Tibial artery (tissue), 4 donors: ENCODE measurements at places on chromosomes 6 and 20.

GRCh38 chr20:8932192-8933165 is 136.4 kb upstream of the PLCB4 start:
- no peak for DNase-seq
- no peak overlapping the region for H3K4me3 ChIP-seq
- no peaks in the 10 kb centered on the region for H3K27me3 ChIP-seq
- no peak overlapping the region for H3K27ac ChIP-seq

GRCh38 chr6:152048921-152049320 is 241.4 kb downstream of the ESR1 start:
- H3K4me3 ChIP-seq, result no peak overlapping the region
- no peak overlapping the region for H3K27ac ChIP-seq
- DNase-seq, result no peak
- H3K4me1 ChIP-seq, result no peaks in the 10 kb centered on the region
- H3K36me3 ChIP-seq, result no peaks in the 10 kb centered on the region

- no peak overlapping the region for H3K27ac ChIP-seq
- peaks cover 13% of the 10 kb centered on the region for H3K36me3 ChIP-seq
Measured at GRCh38 chr6:85498596-85499258, 48.8 kb downstream of the NT5E start.

DNA sequence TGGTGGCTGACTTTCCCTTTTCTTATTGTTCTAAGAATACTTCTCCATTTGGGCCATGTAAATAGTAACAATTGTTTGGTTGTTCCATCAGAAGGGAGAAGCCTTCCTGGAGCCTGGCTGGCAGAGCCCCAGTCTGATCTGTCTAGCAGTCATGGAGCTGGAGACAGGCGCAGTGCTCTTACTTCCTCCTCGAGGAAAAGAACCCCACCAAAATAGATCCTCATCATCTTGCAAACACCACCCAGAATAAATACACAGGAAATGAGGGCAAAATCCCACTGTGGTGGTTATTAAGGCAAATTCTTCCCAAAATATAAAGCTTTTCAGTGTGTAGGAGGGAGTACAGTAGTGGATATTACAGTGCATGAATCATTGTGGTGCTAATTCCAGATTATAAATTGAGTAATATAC is 195.1 kb upstream of the SGK1 start:
- peaks cover 5% of the 10 kb centered on the region for H3K4me1 ChIP-seq
- H3K36me3 ChIP-seq, result no peaks in the 10 kb centered on the region
- H3K27ac ChIP-seq, result no peak overlapping the region
- peak; percentile 33 for DNase-seq
- H3K4me3 ChIP-seq, result no peak overlapping the region

GRCh38 chr20:58436868-58437645 is 48.0 kb downstream of the VAPB start:
- no peak overlapping the region for H3K4me3 ChIP-seq
- H3K36me3 ChIP-seq, result peaks cover 32% of the 10 kb centered on the region
- H3K4me1 ChIP-seq, result no peaks in the 10 kb centered on the region
- H3K27ac ChIP-seq, result no peak overlapping the region

GRCh38 chr20:59938696-59939051 is 1.4 kb downstream of the PPP1R3D start:
- peak; percentile 33 for DNase-seq
- peak overlapping the region; percentile 71 for H3K4me3 ChIP-seq
- H3K36me3 ChIP-seq, result peaks cover 15% of the 10 kb centered on the region
- no peaks in the 10 kb centered on the region for H3K27me3 ChIP-seq

DNA sequence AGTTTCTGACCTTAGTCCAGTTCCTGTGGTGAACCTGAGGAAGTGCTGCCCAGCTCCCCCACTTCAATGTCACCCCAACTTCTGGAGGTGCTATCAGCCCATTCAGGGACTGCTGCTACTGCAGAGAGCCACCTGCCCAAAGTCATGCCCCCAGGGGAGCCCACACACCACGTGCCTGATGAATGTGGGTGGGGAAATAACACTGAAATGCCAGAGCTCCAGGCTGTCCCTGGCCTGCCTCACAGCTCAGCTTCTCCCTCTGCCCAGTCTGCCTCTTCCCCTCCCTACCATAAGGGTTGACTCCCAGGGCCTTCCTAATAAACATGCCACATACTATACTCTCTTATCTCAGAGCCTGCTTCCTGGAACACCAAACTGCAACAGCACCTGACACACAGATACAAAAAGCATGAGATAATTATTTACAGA is 276.4 kb upstream of the MOCS1 start:
- no peak for DNase-seq
- no peaks in the 10 kb centered on the region for H3K27me3 ChIP-seq
- no peaks in the 10 kb centered on the region for H3K4me1 ChIP-seq
- no peak overlapping the region for H3K4me3 ChIP-seq
- no peaks in the 10 kb centered on the region for H3K36me3 ChIP-seq

DNA sequence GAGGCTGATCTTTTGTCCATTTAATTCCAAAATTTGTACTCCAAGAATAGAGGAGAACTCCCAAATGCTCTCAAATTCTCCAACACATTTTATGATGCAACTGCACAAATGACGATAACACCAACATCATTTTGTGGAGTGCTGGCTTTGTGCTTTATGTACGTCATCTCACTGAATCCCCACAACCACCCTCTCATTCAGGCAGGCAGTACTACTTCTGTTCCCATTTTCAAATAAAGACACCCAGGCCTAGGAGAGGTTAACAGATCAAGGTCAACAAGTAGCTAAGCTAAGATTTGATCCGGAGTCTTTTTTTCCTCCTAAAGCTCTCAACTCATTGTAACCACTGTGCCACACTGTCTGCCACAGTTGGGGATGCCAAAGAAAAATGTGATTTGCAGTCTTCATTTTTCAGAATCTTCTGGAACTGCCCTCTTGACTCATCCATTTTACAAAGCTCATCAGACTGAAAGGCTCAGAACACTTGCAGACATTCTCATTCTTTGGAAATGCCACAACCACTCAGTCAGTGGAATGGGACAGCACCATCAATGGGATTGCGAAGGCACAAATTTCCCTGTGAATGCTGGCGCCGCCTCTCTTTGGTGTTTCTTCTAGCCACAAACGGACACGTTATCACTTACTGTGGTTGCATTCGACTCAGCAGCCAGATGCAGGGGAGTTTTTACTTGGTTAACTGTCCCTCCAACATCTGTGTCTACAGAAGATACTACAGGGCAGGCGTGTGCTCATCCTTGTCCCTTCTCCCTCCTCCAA is 184.4 kb downstream of the GJA10 start:
- H3K36me3 ChIP-seq, result no peaks in the 10 kb centered on the region
- no peaks in the 10 kb centered on the region for H3K27me3 ChIP-seq
- H3K4me3 ChIP-seq, result no peak overlapping the region
- no peak overlapping the region for H3K27ac ChIP-seq
